ENCODE measurements at places on chromosomes 7 and 10.

DNA sequence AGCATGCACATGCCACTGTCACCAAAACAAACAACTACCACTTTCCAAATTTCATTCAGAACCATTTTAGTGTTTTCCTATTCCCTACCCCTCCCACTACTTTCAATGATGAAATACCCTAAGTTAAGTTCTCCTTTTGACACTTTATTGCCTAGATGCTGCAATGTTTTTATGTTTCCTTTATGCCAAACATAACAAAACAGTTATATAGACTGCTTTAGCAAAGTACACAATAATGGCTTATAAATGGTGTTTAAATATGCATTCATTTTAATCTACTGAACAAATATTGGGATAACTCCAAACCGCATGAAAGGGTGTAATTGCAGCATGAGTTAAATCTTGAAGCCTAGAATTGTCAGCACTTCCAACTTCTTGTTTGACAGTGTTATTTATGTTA is 69.2 kb downstream of the PHYHIPL start:
- DNase-seq: no peak

- no peak for DNase-seq
These were observed 120.1 kb downstream of the ZFAND4 start for GRCh38 chr10:45552476-45552875.

DNA sequence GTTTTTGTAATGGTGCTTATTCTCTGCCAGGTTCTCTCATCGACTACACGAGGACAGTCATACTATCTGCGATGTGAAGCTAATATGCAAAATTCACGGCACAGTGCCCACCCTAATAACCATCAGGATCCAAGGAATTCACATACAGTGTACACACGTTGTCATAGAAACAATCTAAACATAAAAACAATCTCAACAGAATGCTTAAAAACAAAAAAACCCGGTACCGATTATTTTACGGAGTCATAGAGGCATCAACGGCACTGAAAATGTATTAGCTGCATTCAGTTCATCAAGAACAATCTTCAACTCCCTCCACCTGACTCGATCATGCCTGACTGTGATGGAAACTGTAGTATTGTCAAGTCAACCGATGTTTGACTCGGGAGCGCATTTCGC is 628 bp downstream of the MRPS33 start:
- peak; percentile 24 for DNase-seq

- DNase-seq: peak; percentile 36
These were observed 50.8 kb downstream of the GCC1 start for GRCh38 chr7:127534636-127535035.

GRCh38 chr10:7475939-7476338 is 65.1 kb upstream of the SFMBT2 start:
- no peak for DNase-seq

GRCh38 chr7:120041798-120042197 is 231.2 kb upstream of the KCND2 start:
- DNase-seq: no peak

DNA sequence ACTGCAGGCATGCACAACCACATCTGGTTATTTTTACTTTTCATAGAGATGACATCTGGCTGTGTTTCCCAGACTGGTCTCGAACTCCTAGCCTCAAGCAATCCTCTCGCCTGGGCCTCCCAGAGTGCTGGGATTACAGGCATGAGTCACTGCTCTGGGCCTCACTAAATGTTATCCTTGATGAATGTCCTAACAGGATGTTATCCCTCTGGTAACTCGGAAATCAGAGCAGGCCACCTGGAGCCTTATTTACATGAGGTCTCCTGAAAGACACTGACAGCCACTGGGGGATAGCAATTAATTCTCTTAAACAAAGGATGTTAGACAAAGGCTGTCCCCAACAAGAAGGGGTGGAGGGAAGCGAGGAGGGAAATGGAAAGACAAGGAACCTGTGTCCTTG is 4.5 kb upstream of the ZNF438 start:
- DNase-seq: peak; percentile 60

- no peak for DNase-seq
These were observed 20.9 kb upstream of the CPXM2 start for GRCh38 chr10:123912466-123912865.

DNA sequence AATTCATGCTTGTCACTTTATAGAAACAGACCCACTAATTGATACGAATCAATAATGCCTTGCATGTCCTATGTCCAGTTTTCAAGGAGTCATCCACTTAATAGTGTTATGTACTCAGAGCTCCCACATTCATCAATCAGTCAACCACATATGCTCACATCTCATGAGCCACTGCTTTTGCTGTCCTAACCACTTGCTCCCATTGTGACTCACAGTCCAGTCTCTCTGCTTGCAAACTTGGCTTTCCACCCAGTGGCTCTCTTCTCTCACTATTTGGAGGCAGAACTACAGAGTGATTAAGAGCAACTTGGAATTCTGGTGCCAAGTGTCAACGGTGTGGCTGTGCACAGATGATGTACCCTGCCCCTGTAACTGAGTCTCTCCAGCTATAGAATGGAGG is 166.0 kb downstream of the SNX13 start:
- peak; percentile 80 for DNase-seq

DNA sequence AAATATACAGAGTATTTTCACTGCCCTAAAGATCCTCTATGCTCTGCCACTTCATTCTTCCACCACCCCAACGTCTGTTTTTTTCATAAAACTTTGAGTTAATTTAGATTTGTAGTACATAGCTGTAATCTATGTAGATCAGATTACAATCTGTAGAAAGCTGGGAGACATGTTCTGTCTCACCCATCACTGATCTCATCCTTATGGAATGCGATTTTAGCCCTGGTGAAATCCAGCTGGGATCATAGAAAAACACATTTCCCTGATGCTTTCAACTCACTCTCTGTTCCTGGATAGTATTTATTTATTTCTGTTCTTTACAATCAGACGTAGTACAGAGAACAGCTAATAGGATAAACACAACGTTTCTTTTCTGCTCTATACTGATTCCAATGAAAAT is 521.0 kb downstream of the KIF20B start:
- DNase-seq: peak; percentile 92

GRCh38 chr7:148850564-148850963 is 33.5 kb downstream of the EZH2 start:
- no peak for DNase-seq

DNA sequence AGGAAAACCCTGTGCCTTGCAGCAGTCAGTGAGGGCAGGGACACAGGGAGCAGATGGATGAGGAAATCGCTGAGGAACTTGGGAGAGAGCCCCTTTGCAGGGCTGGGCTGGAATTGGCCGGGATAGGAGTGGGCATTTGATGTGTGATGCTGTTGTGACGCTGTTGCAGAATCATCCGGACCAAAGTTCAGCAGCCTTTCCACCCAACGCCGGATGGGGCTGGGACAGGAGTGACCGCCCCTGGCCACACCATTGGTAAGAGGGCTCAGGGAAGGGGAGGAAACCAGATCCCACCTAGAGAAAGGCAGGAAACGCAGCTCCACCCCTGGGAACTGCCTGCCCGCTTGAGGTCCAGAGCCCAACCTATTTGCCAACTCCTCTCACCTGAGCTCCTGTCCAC is 33.9 kb downstream of the PAX2 start:
- DNase-seq: no peak

GRCh38 chr10:114498413-114499111 is 94.3 kb upstream of the AFAP1L2 start:
- DNase-seq: no peak

DNA sequence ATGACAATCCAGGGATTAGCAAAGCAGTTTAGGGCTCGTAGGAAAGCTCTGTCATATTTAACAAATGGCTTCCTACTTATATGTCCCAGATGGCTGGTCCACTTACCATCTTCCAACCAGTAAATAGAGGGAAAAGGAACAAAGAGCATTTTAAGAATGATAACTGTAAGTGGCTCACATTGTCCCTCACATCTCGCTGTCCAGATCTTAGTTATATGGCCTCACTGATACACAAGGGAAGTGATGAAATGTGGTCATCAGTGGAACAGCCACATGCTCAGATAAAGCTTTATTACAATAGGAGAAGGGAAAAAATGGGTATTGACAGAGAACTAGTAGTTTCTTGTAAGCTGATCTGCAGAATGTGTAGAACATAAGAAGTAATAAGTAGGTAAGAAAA is 35.8 kb downstream of the IQUB start:
- DNase-seq: no peak

GRCh38 chr7:47833211-47833610 is 115.1 kb downstream of the PKD1L1 start:
- DNase-seq: no peak

GRCh38 chr7:95596198-95597063 is at the start of gene PDK4:
Gene PDK4 (minus strand): TSS chr7:95596516. CDS start chr7:95596293, 223 bp downstream.
- DNase-seq: peak; percentile 24

DNA sequence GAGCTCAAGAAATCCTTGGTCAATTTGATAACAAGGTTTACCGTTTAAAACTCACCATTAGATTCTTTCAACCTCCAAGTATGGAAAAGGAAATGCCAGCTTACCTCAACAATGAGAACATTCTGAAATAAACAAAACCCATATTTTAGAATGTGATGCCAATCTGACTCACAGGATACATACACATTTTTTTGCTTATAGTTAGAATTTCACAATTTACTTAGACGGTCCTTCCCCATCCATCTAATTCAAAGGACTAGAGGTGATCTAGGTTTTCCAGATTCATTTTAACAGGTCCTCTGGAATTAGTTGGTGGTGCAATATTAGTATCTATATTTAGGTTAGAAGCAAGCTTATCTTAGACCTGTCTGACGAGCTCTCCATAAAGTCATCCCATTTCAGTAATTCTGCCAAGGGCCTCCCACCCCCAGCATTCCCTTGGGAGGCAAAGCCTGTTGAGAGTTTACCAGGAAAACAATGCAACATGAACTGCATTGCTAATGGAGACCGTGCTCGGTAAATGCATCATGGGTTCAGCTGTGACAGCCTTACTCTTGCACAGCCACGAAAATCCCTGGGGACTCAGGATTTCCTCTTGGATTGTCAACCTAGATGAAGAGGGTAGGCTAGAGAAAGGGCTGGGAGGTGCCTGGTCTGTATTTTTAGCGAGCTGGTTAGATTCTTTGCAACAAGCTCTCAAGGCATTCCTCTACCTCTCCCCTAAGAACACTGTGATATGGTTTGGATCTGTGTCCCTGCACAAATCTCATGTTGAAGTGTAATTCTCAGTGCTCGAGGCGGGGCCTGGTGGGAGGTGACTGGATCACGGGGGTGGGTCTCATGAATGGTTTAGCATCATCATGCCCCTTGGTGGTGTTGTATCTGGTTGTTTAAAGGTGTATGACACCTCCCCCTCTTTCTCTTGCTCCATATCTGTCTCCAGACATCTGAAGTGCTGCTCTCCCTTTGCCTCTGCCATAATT is 93.8 kb downstream of the PRTFDC1 start:
- DNase-seq: peak; percentile 72

DNA sequence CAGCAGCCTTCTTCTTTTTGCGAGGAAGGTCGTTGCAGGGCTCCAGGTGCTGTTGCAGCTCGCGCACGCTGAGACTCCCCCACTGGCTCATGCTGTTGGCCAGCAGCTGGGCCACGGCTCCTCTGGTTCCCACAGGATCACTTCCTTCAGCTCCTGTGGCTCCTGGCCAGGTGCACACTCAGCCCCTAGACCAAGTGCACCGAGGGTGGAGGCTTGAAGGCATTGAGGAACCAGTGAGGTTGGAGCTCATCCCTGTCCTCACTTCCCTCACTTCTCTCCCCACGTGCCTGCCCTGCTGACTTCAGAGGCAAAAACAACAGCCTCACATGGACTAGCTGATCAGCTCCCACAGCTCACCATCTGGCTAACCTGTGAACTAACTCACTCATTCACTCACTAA is 46.2 kb upstream of the ADRB1 start:
- no peak for DNase-seq

- no peak for DNase-seq
These were observed 8.3 kb upstream of the PIP4K2A start for GRCh38 chr10:22722626-22723169.

- DNase-seq: no peak
These were observed 6.1 kb downstream of the GIMAP1 start for GRCh38 chr7:150722431-150722931.

DNA sequence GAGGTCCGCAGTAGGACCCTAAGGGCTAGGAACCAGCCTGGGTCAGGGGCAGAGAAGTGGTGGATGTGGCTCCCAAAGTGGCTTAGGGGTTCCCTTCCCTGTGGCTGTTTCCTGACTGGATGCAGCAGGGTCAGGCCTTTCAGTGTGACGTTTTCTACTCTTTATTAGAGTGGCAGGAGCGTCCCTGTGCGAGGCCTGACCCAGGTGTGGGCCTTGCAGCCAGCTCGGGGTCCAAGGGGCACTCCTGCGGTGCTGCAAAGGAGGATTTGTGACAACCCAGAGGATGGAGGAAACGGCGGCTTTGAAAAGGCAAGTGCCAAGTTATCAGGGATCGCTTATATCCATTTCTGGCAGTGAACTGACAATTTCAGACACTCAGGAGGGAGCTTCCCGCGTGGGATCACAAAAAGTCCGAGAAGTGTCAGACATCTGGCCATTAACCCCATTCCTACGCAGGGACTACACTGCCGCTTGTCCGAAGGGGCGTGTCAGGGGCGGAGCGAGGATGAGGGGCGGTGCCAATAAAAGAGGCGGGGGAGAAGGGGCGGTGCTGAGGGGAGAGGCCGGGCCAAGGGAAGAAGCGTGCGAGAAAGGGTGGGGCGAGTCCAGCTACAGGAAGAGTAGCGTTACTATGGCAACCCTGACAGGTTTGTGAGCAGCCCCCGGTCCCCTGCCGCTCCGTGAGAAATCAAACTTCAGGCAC is 98.8 kb upstream of the ZNF722 start:
- no peak for DNase-seq

DNA sequence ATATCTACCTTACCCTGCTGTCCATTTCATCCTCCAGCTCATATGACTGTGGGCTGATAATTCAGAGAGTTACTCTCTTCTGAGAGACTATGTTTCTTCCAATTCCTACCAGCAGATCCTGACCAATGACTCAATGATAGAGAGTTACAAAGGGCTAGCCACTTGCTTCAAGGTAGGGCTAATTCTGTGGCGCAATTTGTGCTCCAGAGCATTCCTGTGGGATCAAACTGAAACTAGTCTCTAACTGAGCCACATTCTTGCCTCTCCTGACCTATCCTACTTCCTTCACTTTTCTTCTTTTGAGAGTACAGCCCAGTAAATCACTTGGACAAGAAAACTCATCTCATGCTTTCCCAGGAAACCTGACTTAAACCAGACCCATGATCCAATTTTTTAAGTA is 17.9 kb upstream of the ASZ1 start:
- no peak for DNase-seq

DNA sequence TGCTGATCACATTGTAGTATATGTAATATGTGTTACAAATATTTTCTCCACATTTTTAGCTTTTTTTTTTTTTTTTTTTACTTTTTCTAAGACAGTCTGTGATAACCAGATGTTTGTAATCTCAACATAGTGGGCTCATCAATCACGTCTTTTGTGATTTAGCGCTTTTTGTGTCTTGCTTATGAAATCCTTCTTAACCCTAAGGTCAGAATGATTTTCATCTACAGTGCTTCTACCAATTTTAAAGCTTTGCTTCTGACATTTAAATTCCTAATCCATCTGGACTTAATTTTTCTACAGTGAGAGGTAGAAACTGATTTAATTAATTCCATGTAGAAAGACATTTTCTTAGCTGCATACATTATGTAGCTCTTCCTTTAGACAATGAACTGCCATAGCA is 626.4 kb downstream of the TNS3 start:
- peak; percentile 62 for DNase-seq
